ENCODE measurements at places on chromosomes 1 and 21.

DNA sequence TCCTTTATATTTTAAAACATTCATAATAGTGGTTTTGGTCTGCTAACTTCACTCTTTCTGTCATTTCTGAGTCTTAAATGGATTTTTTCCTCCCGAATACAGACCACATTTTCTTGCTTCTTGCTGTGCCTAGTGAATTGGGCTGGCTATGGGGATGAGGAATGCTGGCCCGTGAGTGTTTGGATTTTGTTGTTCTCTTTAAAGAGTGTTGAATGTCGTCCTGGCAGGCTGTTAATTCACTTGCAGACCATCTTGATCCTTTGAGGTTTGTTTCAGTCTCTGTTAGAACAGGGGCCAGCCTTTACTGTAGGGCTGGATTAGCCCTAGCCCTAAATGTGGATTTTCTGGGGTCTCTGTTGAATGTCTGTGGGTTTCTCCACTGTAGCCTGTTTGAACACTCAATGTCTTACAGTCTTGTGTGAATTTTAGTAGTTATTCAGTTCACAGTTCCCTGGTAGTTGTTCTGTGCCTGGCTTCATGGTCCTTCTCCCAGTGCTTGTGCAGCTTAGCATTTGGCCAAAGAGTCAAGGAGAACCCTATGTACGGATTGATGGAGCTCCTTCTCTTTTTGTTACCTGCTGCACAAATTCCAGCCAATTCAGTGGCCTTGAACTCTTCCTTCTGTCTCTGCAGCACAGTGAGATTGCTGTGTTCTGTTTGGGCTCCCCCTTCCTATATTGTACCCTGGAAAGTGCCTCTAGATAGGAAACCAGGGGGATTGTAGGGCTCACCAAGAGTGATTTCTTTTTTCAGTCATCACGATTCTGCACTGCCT lies 95.7 kb downstream of the DYRK1A start:
- no peak for DNase-seq

DNA sequence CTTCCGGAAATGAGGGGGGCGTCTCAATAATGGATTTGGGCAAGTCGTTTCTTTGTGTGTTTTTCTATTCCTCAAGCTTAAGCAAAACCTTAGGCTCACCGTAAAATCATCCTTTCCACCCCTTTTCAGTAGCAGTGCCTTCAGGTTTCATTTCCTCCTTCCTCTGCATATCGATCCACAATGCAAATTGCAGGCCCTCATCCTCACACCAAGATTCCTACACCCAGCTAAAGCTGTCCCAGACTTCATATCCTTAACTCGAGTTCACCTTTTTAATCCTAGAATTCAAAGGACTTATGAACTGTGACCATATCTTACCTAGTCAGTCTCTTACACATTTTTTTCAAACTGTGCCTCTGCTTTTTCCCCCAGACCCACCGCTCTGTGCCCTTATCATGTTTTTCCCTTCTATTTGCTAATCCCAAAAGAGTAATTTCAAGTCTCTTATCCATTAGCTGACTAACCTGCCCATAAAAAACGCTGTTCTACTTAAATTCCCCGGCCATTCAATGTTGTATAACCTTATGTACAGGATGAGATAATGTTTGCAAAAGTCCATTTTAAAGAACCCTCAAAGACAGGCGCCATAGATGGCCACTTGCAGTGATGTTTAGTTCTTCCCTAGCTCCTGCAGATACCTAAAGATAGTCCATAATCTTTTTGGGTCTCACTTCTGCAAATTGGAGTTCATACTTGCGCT lies 1.5 kb downstream of the AKIRIN1 start:
- DNase-seq: peak; percentile 25

- DNase-seq: no peak
These were observed 58.2 kb downstream of the NFASC start for GRCh38 chr1:204928671-204929486.

GRCh38 chr1:187092104-187092503 lies 263.4 kb downstream of the PLA2G4A start:
- DNase-seq: no peak

DNA sequence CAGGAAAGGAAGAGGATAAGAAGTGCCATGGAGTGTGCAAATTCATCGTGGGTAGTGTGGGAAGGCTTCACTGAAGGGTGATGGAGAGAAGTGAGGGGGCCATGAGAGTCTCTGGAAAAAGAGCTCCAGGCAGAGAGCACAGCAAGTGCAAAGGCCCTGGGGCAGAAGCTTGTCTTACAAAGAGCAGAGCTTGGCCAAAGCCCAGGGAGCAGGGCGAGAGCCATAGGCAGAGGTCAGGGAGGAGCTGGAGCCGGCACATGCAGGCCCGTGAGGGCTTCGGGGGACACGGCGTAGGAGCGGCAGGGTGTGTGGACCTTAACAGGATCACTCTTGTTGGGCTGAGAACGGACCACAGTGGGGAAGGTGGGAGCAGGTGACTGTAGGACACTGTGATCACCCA lies 83.7 kb upstream of the EDN2 start:
- no peak for DNase-seq

GRCh38 chr1:217373761-217374701 lies 256.9 kb downstream of the GPATCH2 start:
- no peak for DNase-seq

GRCh38 chr1:161189036-161189435 lies 9.8 kb downstream of the ADAMTS4 start:
- no peak for DNase-seq

DNA sequence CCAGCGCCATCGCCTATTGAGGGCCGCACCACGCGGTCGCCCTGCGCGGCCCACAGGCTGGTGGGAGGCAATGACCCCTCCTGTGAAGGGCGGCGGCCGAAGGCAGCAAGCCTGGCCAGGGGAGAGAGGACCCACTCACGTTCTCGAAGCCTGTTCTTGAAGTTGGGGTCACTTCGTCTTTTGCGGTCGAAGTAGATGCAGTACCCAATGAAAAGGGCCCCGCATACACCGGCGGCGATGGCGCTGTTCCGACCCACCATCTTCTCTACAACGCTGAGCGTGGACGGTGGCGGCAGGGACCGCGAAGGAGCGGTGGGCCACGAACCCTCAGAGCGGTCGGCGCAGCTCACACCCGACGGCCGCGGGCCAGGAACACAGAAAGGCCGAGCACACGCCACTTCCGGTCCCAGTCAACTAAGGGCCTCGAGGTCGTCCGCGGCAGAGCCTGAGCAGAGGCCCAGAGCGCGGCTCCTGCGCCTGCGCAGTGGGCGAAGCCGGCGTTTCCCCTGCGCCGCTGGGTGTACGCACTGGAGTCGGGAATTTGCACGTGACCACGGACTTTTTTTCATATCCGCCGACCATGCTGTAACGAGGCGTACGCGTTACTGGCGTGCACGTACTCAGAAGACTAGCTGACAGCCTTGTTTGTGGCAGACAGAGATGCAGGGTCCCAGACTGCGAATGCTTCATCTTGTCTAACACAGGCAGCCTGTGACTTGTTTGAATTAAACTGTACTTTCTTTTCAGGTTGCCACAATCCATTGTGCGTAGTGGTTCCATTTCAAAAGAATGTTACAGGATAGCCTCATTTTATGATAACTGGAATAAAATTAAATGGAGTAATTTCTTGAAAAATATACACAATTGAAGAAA lies at the start of gene TOMM20:
TSS of gene TOMM20 (minus strand) at position 382 of the 873 bp plus-strand sequence. CDS start at position 260, 122 bp downstream.
- peak; percentile 93 for DNase-seq

DNA sequence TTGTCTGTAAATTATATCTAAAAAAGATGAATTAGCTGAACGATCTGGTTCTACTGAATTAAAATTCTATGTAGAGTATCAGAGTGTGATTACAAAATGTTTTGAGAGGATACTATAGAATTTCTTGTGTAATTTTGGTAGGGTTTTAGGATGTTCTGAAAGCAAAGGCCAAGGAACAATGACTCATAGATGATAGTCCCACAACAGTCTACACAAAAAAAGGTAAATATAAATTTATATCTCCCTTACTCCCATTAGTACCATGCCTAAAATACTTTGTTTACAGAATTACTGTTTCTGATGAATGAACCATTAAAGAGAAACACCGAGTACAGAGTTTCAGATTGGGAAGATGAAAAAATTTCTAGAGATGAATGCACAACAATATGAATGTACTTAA lies 9.5 kb downstream of the EDEM3 start:
- DNase-seq: no peak

- DNase-seq: no peak
These were observed 91.6 kb upstream of the FOXD3 start for GRCh38 chr1:63230722-63231121.

GRCh38 chr21:46161633-46162592 lies 6.5 kb upstream of the FTCD start:
- DNase-seq: no peak

DNA sequence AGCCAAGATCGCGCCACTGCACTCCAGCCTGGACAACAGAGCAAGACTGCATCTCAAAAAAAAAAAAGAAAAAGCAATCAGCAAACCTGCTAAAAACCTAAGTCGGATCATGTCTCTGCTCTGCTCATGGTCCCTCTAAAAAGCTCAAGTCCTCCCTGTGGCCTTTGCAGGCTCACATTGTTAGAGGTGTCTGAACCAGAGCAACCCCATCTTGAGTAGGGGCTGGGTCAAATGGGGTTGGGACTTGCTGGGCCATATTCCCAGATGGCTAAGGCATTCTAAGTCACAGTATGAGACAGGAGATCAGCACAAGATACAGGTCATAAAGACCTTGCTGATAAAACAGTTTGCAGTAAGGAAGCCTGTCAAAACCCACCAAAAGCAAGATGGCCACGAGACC lies 3.0 kb upstream of the DRAXIN start:
- no peak for DNase-seq

GRCh38 chr1:57553666-57554065 lies 129.8 kb upstream of the DAB1 start:
- no peak for DNase-seq

- DNase-seq: no peak
These were observed 72.2 kb upstream of the KRTAP19-8 start for GRCh38 chr21:31110430-31110829.

DNA sequence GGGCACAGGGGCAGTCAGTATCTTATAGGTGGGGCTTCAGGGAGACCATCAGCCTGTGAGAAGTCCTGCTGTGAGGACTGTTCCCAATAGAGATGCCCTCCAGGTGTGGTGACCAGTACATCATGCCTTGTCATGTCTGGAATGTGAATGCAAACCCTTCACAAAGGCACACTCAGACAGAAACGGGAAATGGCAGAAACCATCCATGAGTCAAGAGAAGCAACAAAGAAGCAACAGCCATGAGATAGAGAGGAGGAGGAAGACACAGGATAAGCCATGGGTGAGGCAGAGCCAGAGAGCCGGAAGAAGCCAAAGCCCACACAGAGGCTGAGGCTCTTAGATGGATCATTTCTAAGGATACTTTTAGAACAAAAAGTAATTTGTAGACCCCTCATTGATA lies 20.1 kb upstream of the ZP4 start:
- DNase-seq: no peak

GRCh38 chr1:236724506-236724905 lies 38.2 kb downstream of the ACTN2 start:
- no peak for DNase-seq

- DNase-seq: no peak
These were observed 97.8 kb upstream of the CHODL start for GRCh38 chr21:18146820-18147219.

DNA sequence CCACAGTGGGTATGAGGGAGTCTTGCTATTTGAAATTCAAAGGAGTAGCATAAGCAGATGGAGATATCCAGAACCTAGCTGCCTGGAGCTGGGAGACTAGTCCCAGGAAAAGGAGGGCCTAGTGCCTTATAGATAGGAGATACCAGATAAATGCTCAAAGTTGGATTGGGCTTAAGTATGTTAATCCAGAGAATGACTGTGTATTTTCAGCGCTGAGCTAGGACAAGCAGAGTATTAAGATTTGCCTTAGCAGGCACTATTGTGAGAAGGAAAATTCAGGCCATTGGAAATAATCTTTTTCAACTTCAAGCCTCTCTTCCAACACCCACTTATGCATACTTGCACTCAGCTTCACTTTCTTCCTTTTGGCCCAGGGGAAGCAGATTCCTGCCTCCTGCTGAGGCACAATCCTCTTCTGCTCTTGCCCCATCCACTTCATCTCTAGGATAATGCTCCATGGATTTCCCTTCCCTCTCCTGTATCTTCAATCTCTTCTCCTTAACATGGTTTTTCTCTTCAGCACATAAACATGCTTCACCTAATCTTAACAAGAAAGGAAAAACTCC lies 21.1 kb downstream of the PIK3C2B start:
- no peak for DNase-seq

GRCh38 chr1:18644973-18645746 lies 14.5 kb downstream of the PAX7 start:
- no peak for DNase-seq

GRCh38 chr1:112143871-112144441 lies 154.5 kb upstream of the KCND3 start:
- no peak for DNase-seq

- DNase-seq: no peak
These were observed 27.2 kb upstream of the MGST3 start for GRCh38 chr1:165603810-165604209.

GRCh38 chr1:3863231-3863935 lies 6.1 kb downstream of the DFFB start:
- no peak for DNase-seq

DNA sequence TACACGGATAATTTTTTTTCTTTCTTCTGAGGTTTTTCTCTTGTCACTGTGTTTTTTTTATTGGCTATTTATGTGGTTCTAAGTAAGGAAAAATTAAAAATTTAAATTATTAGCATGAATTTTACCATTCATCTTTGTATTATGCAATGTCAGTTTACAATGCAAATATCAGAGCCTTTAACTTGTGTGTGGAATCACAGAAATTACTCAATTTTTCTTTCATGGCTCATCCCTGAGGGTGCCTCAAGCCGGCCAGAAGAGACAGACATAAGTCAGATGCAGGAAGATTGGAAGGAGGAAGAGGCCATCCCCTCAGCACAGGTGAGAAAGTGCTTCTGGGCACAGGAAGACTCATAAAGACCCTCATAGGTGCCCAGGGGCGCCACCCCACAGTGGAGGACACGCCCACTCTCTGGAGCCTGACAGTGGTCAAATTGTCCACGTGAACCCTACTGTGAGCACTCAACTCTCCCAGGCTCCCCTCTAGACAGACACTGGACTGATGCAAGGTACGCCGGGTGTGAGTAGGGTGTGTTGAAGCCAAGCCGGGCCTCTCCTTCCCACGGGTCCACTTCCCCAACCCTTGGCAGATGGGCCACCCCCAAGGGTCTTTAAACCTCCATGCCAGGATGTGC lies 9.5 kb upstream of the LDLRAP1 start:
- DNase-seq: no peak

GRCh38 chr1:44037154-44037553 lies 5.9 kb upstream of the SLC6A9 start:
- DNase-seq: no peak

GRCh38 chr21:35070436-35070835 lies 21.3 kb upstream of the RUNX1 start:
- DNase-seq: no peak

DNA sequence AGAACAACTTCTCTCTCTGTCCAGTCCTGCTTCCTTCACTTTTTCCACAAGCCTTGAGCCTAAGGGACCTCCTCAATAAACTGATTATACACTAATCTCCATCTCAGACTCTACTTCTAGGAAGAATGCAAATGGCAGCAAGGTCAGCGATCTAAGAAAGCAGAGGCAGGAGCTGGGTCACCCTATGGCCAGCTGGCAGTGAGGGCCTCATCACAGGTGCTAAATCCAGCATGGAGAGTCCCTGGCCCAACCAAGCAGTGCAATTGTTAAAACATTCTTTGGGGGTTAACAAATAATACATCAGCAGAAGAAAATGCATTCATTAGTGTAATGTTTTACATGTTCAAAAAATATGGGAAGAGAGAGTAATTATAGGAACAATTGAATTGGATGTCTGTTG lies 416.0 kb downstream of the SIPA1L2 start:
- DNase-seq: no peak
